Activated CD4-positive, alpha-beta T cell treated with anti-CD3 and anti-CD28 coated beads, Interleukin-2, amount 50 U/mL, for 24 hours (primary cell): ENCODE measurements at places on chromosomes 12 and 14.

DNA sequence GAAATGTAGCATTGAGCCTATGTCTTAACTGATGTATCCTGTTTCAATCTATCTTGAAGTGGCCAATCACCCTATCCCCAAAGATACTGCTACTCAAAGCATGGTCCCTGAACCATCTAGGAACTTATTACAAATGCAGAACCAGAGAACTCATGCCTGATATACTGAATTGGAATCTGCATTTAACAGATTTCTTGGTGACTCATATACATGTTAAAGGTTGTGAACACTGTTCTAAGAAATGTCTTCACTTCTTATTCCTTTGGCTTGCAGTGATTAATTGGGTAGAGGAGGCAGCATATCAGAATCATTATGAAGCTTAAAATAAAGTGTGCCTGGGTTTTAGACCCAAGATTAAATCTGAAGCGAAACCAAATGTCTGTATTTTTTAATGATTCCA lies 795.6 kb downstream of the DIO2 start:
- no peak for DNase-seq

- no peak for DNase-seq
Observed at GRCh38 chr12:116418551-116418950, 140.6 kb upstream of the MAP1LC3B2 start.

DNA sequence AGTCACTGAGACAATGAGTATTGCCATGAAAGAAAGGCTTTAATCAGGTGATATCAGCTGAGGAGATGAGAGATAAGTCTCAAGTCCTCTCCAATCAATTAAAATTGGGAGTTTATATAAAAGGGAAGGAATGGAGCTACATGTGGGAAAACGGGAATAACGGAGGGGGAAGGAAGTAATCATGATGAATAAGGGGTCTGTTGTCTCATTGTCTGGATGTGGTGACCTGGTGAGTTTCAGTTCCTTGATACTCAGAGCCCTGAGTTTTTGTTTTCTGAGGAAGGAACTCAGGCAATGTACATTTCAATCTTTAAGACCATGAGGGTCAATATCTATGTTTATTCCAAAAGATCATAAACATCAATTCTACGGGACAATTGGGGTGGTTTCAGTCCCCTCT lies 198.8 kb downstream of the KITLG start:
- no peak for DNase-seq

DNA sequence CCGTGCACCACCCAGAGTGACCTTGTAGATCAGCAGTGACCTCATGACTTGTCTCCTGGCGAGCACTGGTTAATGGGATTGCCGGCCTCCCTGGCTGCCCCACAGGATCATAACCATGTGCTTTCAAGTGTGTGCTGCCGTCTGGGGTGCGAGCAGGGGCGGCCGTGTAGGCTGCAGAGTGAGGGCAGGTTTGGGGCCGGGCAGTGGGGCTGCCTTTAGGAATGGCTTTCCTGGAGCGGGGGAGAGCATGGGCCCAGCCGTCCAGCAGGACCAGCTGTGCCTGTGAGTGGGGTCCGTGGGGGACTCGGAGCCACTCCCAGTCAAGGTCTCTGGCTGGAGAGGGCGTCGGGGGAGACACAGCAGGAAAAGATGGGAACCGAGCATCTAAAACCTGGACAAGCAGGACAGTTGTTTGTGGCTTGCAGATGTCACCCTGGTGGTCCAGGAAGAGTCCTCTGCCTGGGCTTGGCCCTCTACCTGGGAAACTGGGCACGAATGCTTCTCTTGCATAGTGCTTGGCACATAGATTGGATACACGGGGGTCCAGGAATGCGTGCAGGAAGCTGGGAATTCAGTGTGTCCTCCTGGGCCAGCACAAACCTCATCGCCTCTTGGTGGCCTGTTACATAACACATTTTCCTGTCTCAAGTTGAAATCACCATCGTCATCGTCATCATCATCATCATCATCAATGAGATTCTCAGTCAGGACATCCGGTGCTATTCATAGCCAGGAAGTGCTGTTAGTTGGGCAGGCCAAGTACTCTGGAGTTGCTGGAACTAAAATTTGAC lies 96.0 kb downstream of the ADGRD1 start:
- DNase-seq, result no peak

DNA sequence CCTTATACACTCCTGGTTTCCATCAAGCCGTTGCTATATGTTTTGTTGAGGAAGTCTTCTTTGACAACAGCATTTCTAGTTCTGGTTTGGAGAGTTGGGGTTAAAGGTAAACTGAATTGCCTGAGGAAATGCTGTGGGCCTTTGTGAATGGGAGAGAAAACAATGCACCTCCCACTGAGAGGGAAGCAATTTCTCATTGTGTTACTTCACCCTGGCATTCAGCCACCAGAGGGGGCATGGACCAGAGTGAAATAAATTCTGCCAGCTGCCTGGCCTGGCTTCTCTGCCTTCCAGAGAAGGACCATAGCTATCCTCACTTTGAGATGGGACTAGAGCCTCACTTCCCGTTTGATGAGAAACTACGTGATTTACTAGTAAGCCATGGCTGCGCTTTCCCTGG lies 475.3 kb downstream of the EGLN3 start:
- no peak for DNase-seq

DNA sequence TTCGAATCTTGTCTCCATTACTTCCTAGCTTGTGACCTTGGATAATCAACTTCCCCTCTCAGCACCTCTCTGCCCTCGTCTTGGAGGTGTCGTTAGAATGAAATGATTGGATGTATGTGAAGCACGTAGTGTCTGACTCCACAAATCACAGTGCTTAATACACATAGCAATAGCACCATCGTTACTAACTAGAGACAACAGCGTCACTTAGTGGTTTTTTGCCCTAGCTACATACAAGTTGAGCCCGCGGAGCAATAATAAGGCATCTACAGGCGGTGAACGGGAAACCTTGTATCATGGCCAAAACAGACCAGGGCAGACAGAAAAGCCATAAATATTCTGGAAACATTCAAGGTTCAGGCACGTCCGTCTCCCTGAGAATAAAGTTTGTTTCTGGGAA lies 154.9 kb downstream of the ASCL4 start:
- no peak for DNase-seq

DNA sequence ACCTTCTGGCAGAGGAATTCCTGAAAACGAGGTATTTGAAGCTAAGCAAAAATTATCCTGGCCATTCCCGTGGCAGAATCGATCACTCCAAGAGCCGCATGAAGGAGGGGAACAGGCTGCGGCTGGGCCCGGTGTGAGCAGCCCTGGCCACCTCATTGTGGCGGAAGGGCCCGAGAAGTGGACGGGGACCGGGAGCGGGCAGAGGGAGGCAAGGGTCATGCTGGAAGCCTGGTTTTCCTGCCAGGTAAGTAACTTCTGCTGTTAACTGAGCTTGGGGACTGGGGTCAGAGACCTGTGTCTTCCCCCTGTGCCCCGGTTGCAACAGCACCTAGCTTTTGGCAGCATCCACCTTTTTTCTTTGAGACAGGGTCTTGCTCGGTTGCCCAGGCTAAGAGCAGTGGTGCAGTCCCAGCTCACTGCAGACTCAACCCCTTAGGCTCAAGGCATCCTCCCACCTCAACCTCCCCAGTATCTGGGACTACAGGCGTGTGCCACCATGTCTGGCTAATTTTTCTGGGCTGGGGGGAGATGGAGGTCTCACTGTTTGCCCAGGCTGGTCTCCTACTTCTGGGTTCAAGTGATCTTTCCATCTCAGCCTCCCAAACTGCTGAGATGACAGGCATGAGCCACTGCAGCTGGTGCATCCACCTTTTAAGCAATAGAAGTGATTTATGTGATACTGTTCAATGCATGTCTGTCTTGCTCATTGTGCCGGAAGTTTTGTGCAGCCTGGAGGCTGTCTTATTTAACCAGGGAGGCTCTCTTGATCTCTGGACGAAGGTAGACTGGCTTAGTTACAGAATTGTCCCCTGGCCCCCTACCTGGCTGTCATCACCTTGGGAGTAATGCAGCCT lies 174.0 kb upstream of the MYL2 start:
- DNase-seq, result no peak

DNA sequence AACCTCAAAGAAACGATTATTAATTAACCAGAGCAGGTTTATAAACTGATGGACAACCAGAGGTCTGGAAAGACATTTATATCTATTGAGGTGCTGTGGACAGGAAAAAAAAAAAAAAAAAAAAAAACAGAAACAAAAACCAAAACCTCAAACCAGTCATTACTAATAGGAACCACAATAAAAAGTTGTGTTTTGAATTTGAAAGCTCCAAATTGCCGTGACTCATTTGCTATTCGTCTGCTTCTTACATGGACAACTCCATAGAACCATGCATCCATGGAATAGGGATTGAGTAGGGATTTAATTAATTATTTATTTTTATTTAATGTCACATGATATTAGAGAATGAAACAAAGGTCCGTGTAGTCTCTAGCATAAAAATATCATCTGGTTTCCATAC lies 134.1 kb upstream of the SSTR1 start:
- DNase-seq, result no peak
